ENCODE measurements at places on chromosomes 2 and 18.

DNA sequence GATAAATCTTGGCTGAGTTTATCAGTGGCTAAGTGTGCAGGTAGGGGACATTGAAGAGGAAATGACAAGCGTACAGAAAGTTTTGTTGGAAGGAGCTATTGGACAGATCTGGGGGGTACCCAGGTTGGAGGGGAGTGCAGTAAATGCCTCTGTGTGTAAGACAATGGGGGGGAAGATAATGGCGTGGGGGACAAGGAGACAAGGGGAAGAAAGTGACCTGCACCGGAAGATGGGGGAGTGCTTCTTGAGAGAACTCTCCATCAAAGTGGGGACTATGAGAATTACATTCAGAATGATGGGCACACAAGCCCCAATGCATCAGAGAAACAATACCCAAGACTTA, 190.0 kb downstream of the ALPK2 start:
- DNase-seq: no peak

GRCh38 chr2:160139991-160140390, 60.1 kb downstream of the ITGB6 start:
- no peak for DNase-seq

DNA sequence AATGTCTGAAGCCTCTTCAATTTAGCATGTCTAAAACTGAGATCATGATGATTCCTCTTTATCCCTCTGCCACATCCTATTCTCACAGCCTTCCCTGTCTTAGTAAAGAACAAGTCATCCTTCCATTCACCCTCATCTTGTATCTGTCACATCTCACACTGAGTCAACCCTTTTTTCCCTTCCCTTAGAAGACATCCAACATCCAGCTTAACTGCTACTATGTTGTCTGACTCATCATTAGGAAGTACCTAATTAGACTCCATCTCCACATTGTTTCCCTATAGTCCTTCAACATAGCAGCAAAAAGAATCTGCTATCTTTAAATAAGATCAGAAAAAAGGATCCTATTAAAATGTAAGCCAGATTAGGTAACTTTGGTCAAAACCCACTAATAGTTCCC, 85.2 kb upstream of the GRB14 start:
- DNase-seq: no peak

- peak; percentile 43 for DNase-seq
Observed at GRCh38 chr18:5237723-5238370, 40.8 kb upstream of the AKAIN1 start.

GRCh38 chr2:99850084-99850710, 292.2 kb downstream of the AFF3 start:
- no peak for DNase-seq

- no peak for DNase-seq
Observed at GRCh38 chr2:86624267-86624547, 542 bp upstream of the RNF103 start.

DNA sequence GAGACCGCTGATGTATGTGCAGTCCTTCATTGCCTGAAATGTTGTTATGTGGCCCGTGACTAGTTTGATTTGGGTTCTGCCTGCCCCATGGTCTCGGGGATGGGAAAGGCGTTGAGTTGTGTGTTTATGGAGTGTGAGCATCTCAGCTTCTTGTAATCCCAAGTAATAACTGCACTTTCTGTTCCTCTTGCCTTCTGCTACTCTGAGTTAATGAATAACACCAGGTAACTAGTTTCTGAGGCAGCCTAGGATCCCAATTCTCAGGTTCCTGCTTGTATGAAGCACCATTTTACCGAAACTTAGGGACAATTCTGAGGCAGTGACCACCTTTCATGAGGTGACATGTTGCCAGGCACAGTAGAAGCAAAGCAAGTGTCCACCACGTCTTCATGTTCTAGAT, 170.0 kb downstream of the ALK start:
- no peak for DNase-seq

GRCh38 chr2:54927085-54927750, 123.0 kb downstream of the RTN4 start:
- DNase-seq: no peak

DNA sequence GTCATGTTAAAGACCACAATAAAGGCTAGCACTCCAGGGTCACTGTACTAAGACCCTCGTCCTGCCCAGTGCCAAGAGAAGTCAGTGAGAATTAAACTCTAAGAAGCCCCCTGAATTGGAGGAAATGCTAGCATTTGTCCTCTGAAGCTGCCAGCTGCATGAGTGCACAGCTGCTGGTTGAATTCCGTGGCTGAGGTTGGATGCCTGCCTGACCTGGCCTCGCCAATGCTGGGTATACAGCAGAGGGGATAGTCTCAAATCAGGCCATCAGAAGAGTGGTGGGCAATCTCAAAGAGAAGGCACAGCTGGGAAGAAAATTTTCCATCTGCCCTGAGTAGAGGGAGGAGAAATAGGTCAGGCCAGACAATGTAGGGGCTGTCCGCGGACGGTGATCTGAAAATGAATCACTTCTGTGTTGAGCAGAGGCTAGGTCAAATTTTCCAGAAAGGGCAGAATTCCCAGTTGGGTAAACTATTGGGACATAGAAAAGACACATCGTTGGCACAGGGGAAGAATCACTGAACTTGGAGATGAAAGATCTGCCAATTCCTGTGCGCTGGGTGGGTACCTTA, 110.5 kb upstream of the AGAP1 start:
- DNase-seq: no peak

GRCh38 chr2:71506222-71507153, 53.1 kb downstream of the DYSF start:
- DNase-seq: no peak

GRCh38 chr2:105426626-105427292, 27.9 kb upstream of the FHL2 start:
- no peak for DNase-seq

GRCh38 chr2:15974565-15975260, 34.4 kb downstream of the MYCN start:
- no peak for DNase-seq

DNA sequence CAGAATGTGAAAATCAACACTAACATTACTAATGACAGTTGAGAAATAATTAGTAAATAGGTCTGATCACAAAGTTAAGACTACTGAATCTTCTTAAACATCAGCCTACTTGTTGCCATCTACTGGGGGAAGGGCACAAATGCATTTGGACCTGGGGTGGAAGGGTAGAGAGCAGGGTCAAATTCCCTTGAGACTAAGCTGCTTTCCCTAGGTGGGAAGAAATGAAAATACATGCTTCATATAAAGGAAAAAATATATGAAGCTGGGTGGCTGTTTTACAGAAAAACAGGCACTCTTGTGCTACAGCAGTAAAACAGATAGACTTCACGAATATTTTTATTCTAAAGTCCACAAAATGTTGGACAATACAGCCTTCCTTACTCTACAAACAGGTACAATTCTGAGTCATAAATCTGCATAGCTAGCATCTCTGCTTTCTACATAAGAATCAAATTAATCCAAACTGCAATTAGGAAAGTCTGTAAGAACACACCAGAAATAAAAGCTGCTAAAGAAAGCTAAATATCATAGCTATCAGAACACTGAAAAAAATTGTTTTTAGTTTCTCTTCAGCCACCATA, 10.9 kb downstream of the TRIP12 start:
- no peak for DNase-seq

GRCh38 chr2:181754105-181754504, 73.8 kb upstream of the NEUROD1 start:
- no peak for DNase-seq

GRCh38 chr2:179059026-179059700, 9.2 kb upstream of the CCDC141 start:
- no peak for DNase-seq

DNA sequence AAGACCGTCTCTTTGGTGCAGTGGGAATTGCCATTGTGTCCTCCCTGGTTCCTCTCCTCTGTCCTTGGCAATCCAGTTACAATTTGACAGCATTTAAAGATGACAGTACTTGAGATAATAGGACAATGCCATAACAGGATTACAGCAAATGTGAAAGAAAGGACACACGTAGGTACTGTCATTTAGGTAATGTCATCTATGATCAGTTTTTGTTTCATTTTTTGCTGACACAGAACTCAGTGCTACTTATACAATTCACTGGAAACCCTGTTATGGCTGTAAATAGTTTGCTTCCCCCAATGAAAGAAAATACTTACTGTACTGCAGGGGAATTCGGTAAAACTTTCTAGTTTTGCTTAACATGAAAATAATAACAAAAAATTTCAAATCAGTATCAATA, 65.2 kb downstream of the BCL11A start:
- no peak for DNase-seq

GRCh38 chr18:79485788-79486355, 90.1 kb downstream of the NFATC1 start:
- no peak for DNase-seq

DNA sequence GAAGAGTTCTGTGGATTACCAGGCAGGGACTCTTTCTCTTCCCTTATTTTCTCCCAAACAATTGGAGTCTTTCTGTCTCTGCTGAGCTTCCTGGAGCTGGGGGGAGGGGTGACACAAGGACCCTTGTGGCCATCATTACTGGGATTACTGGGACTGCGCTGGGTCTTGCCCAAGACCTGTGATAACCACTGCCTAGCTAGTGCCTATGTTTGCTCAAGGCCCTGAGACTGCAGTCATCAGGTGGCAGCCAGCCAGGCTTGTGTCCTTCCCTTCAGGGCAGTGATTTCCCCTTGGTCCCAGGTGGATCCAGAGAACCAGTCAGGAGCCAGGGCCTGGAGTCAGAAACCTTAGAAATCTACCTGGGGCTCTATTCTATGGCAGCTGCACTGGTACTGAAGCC, 355.6 kb downstream of the PARD3B start:
- DNase-seq: peak; percentile 57

DNA sequence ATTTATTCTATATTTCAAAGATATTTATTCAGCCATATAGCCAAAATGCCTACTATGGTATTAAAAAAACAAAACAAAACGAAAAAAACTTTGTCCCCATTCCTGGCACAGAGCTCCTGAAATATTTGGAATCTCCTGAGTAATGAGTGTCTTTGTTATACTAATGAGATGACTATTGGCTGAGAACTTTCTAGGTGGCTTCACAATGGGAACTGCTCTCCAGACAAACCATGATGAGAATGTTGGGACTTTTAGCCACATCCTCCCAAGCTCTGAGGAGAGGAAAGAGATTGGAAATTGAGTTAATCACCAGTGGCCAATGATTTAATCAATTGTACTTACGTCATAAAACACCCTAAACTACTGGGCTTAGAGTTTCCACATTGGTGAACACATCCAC, 631.8 kb upstream of the SETBP1 start:
- DNase-seq: no peak

DNA sequence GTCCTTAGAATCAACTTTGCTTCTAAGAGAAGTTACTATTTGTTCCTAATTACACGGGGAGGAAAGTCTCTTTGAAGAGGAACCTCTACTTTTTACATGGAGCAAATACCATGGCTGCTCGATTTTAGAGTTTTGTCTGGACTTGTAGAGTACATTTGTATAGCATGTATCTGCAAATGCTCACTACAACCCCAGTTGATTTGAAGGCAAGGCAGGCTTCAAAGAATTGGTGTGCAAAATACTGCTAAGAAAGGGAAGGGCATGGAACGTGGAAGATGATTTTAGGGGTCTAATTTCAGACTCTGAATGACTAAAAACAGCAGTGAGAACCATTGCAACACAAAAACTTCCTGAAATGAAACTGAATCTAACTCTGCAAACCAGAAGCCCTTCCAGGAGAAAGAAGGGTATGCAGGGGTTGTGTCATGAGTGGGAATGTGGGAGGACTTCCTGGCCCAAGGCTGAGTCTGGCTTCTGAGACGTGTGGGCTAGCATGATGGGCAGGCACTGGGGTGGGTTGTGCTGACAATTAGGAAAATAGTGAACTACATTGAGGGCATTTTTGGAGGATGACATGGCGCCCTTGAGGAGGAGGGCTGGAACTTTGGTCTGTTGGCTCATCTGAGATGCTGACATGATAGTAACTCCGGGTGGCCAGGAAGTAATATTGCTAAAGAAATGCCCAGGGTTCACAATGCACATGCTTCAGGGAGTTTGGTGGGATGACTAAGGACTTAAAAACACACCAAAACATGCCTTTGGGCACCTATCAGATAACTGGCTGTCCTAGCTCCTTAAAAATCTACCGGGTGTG, 18.9 kb upstream of the IL1R2 start:
- DNase-seq: no peak

- no peak for DNase-seq
Observed at GRCh38 chr18:76979906-76980305, 152.7 kb downstream of the MBP start.

GRCh38 chr2:150477347-150477746, 10.1 kb downstream of the RND3 start:
- no peak for DNase-seq

DNA sequence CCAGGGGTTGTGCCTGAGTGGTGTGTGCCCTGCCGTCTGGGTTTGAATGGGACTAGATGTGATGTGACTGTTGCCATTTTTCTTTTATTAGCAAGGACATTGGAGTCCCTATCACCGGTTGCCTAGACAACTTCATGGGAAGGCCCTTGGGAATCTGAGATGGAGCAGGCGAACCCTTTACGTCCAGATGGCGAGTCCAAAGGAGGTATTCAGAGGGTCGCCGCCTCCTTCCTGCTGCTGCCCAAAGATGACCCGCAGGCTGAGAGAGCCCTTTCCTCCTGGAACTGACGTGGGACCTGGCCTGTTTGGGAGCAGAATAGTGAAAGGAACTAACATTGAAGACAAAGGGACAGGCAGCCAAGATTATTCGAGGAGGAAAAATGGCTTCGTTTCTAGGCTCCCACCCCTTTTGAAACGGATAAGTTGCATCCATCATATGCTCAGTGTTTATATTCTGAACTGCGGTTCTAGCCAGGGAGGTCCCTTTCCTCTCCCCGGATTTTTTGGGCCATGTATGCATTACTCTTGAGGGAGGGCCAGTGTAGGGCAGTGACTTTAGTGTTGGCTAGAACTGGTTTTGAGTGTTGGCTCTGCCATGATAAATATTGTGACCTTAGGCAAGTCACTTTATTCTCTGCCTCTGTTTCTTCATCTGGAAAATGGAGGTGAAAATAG, 673 bp downstream of the CENPO start:
- no peak for DNase-seq

- no peak for DNase-seq
Observed at GRCh38 chr18:23114911-23115310, 20.4 kb upstream of the CABLES1 start.

DNA sequence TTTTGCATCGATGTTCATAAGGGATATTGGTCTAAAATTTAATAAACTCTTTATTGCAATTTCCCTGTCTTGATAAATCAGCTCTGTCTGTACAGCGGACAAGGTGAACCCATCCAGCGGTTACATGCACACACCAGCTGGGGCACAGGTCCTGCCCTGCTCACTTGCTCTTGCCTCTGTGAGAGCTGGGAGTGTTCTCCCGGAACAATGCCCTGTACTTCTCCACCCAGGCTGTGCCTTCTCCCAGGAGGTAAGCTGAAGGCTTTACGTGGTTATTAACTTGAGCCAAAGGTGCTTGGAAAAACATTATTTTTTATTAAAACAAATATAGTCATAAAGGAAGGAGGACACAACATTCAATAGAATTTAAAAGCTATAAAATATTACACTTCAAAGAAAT, 117.6 kb downstream of the ALPK2 start:
- DNase-seq: no peak

- DNase-seq: no peak
Observed at GRCh38 chr2:120469426-120469825, 123.5 kb downstream of the INHBB start.
